ENCODE measurements at places on chromosomes 1 and 21.

- DNase-seq = no peak
Observed at GRCh38 chr21:36005018-36005417, 55.3 kb downstream of the SETD4 start.

DNA sequence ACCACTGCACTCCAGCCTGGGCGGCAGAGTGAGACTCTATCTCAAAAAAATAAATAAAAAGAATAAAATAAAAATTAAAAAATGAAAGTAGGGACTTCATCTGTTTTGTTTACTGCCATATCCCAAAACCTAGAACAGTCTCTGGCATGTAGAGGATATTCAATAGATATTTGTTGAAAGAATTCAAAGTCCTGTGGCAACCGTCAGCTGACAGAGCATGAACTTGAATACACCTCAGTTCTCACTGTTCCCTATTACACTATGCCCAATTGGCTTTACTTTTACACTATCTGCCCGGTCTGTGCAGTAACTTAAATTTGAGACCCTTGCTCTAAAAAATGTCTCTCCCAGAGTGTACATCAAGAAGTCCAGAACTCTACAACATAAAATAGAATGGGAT lies 46.2 kb downstream of the PRDX6 start:
- DNase-seq = no peak

GRCh38 chr1:18693256-18694098 lies 62.8 kb downstream of the PAX7 start:
- DNase-seq = no peak

DNA sequence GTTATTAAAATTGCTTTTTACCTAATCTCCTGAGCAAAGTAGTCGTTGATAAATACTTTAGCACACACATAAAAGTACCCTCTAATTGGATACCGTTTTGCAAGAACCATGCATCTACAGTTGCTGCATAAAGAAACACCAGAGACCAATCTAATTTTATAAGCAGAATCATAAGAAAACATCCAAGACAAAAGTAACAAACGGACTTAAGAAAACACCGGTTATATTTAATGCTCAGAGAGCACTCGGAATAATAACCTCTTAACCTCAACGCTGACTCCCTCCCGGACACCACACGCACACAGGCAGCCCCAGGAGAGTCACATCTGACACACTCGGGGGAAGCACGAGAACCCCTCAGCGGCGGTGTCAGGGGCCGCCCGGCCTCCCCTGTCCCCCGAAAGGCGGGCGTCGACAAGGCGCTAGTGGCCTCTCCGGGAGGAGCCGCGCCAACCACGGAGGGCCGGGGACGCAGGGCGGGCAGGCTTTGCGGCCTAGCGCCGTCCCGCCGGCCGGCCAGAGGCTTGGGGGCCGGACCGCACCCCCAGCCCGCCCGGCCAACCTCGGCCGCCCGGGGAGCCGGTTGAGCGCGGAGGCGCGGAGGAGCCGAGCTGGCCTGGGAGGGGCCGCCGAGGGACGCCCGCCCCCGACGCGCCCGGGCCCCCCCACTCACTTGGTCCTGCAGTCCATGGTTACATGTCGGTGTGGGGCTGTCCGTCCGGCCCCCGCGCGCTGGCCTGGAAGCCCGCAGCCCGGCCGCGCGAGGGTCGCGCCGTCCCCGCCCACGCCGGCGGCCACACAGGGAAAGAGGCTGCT lies 606 bp downstream of the DENND1B start:
- DNase-seq = no peak

- no peak for DNase-seq
Observed at GRCh38 chr1:221336126-221336525, 405.8 kb downstream of the DUSP10 start.

Data from cortex of kidney (tissue), 1 donor.